ENCODE measurements at places on chromosomes 4 and X.

- no peak for DNase-seq
Measured at GRCh38 chrX:96568071-96568470, 116.6 kb upstream of the DIAPH2 start.

DNA sequence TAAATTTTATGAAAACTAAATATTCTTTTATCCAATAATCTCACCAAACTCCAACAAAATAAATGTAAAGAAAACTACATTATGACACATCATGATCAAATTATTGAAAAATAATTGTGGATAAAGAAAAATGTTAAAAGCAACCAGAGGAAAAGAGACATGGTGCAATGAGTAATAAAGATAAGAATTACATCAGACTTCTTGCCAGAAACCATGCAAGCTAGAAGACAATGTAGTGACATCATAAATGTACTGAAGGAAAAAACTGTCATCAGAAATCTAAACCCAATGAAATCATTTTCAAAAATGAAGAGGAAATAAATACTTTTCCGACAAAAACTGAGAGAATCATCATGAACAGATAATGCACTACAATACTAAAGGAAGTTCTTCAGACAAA, 135.9 kb upstream of the EOLA2 start:
- DNase-seq, result no peak

GRCh38 chr4:38152305-38152704, 192.1 kb downstream of the PTTG2 start:
- no peak for DNase-seq

DNA sequence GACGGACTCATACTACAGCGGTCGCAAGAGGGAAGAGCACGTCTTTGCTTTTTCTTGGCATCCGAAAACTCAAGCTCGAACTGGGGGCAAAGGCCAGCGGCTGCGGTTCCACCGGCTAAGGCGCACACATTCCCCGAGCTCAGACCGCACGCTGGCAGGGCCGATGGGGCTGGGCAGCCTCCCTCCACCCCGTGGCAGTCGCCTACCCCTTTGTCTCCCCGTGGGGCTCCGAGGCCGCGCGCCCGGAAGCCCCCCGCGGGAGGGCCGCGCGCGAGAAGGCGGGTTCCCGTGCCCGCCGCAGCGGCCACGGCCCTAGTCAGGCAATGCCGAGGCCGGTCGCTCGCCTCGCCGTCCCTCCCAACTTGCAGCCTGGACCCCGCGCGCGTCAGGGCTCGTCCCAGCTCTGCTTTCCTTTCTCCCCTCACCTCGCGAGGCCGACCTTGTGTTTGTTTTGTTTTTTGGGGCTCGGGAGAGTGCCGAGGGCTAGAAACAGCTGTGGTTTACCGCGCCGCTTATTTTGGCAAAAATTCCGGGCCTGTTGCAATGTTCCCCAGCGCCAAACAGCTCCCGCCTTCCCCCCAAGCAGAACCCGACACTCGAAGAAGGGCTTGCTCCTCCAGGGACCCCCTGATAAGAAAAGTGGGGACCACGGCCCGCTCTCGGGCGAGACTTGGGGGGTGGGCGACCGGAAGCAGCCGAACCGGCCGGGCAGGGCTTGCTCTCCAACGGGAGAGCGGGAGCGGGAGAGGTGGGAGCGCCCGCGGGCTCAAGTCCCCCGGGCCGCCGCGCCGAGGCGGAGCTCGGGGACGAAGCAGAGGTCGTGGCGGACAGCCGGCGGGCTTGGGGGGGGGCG, 561 bp upstream of the N4BP2 start:
- DNase-seq, result no peak

- DNase-seq, result no peak
Measured at GRCh38 chr4:82415922-82416365, 14.3 kb downstream of the HNRNPDL start.

- no peak for DNase-seq
Measured at GRCh38 chrX:47706575-47706974, 47.6 kb upstream of the UXT start.

Measured in CD4-positive, alpha-beta T cell treated with Interleukin-4 for 1 hour (primary cell).